Activated CD4-positive, alpha-beta T cell treated with anti-CD3 and anti-CD28 coated beads for 36 hours (primary cell): ENCODE measurements at places on chromosomes 7 and 10.
A peak's percentile ranks its signal among the peaks of the same experiment; 100 is the strongest.

DNA sequence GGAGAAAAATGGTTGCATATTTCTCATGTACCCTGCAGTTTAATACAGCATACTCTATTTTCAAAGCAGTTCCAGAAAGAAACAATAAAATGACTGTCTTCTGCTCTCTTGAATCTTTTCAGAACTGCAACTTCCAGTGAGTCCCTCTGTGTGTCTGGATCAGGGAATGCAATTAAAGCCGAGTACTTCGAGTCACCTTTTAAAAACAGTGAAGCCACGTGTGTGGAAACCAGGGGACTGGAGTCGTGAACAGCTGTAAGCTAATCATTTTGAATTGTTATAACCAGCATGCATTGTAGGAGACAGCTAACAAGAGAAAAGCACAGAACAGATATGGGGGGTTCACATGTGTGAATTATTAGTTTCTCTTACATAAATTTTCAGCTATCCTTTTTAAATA lies 109.1 kb downstream of the CPED1 start:
- DNase-seq: no peak

- DNase-seq: peak; percentile 44
These were observed 247.6 kb downstream of the DNAJB6 start for GRCh38 chr7:157584420-157584819.

- no peak for DNase-seq
These were observed 14.6 kb upstream of the AQP1 start for GRCh38 chr7:30896783-30897637.

DNA sequence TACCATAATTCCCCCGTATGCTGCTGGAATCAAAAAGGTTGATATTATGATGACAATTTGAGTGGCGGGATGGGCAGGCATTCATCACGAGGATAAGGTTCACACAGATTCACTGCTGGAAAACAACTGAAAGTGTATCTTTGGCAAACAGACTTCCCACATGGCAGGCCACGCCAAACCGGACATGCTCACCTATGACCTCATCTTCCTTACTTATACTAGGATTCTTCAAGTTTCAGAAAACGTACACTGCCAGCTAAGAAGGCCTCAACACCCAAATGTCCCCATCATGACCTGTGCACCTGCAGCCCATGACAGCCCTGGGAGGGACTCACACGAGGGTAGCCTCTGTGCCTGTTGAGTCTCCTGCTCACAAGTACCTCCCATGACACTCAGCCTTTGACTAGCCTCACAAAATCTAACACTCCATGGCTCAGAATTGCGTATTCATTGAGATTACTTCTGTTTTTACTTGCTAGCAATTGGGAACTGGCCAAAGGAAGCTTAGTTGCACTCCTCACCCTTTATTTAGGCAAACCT lies 259.0 kb upstream of the GHITM start:
- no peak for DNase-seq

- DNase-seq: no peak
These were observed 552.4 kb upstream of the KCND2 start for GRCh38 chr7:119720541-119720940.

GRCh38 chr10:131802156-131802915 lies 98.5 kb upstream of the PPP2R2D start:
- no peak for DNase-seq

- DNase-seq: no peak
These were observed 5.7 kb downstream of the ELN start for GRCh38 chr7:74033372-74034311.

- DNase-seq: no peak
These were observed 17.8 kb downstream of the KCNK18 start for GRCh38 chr10:117215079-117215478.

DNA sequence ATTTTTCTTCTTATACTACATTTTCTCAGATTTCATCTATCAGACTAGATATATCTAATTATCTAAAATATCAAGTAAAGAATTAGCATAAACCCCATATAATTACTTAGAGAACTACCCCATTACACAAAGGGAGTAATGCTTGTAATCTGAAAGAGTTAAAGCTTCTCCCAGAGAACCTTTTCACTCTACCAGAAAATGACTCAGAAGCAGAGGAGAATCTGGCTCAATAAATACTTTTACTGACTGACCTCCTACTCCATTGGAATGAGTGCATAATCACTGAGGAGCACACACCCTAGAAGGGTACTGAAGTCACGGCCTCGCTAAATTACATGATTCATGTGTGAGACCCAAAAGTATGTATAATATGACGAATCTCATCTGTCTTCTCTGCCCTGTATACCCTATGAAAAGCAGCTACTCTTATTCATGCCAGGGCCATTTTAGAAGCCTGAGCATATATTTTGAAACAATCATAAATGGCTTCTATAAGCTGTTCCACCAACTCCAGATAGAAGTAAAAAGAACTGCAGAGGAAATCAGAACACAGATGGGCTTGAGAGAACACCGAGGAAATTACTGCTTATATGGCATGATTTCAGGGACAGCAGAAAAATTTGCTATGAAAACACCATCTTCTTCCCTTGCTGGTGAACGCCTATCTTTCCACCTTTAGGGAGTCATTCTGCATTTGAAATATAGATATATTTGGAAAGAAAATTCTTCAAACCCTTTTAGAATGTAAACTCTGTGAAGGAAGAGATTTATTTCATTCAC lies 32.7 kb downstream of the DNMBP start:
- no peak for DNase-seq

DNA sequence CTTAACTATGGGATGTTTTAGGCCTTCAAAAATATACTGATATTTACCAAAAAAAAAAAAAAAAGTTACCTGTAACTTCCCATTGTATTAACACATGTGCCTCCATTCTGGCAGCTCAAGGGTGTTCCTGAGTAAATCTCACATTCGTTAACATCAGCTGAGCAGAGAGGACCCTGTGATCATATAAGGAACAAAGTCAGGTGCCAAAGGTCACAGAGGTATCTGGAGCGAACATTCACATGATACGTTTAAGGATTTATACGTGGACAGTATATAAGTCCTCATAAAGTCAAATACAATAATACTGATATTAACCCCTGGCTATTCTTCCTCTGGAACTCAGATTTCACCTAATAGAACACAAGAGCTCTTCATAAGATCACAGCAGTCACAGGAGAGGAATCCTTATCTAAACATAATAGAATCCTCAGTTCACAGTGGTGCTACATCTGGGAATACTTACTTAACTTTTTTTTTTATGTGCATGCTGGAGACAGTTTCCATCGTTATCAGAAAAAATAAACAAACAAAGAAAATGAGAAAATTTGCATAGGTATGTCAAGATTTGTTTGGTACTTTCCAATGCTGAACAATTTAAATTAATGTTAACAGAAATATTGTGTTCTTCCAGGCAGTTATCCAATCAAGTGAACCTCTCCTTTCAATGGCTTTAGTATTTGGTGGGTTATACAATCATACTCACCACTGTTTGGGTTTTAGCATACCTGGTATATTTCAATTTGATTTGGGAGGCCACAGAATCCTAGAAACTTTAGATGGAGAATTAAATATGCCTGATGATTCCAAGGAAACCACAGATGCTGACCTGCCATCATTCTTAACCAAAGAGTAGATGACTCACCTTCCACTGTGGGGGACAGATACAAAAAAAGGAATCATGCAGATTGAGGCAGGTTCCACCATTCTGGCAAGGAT lies 6.6 kb downstream of the CUBN start:
- DNase-seq: no peak

- DNase-seq: peak; percentile 60
These were observed 4.1 kb upstream of the NT5C2 start for GRCh38 chr10:103197174-103197573.

- DNase-seq: no peak
These were observed 129.0 kb downstream of the HERPUD2 start for GRCh38 chr7:35565927-35566326.

- DNase-seq: peak; percentile 83
These were observed 33.3 kb upstream of the KDM7A start for GRCh38 chr7:140209866-140210609.

DNA sequence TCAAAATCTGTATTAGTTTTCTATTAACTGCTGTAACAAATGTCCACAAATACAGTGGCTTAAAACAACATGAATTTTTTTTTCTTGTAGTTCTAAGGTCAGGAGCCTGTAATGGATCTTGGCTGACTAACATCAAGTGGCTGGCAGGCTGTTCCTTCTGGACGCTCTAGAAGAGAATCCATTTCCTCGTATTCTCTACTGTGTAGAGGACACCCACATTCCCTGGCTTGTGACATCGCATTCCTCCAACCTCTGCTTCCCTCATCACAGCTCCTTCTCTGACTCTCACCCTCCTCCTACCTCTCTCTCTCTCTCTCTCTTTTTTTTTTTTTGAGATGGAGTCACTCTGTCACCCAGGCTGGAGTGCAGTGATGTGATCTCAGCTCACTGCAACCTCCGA lies 4.8 kb upstream of the CALHM1 start:
- no peak for DNase-seq

DNA sequence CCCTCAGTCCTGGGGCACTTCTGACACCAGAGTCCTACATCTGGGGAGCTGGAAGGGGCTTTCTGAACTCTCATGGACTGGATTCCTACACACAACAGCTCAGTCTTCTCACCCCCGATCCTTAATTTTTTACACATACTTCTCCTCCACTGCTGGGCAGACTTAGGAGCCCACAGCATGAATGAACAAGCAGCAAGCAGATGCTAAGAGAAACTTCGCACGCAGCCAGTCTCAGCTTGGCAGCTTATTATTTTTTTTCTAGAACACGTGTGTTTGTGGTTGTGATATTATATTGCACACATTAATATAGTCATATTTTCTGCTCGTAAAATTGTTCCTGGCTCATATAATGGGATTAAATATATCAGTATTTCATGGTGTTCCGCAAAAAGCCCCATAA lies 50.9 kb upstream of the LOXL4 start:
- no peak for DNase-seq

DNA sequence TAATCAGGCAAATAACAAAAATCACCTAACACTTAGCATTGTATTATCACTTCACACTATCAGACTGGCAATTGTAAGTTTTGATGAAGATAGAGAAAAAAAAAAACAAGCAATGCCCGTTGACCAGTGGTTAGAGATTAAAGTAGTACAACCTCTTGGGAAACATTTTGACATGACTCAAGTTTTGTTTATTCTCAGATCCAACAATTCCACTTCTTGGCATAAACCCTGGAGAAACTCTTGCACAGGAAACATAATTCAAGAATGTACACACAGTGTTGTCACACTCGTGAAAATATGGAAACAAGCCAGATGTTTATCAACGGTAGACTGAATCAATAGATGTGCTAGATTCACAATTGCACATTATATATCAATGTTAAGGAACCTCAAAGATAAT lies 37.2 kb downstream of the FRMD4A start:
- no peak for DNase-seq

GRCh38 chr10:71068861-71069271 lies 143.5 kb upstream of the UNC5B start:
- DNase-seq: no peak

- DNase-seq: no peak
These were observed 57.7 kb downstream of the TRUB1 start for GRCh38 chr10:114995468-114996247.

GRCh38 chr7:137443616-137444015 lies 100.1 kb upstream of the PTN start:
- no peak for DNase-seq

GRCh38 chr10:123262456-123262855 lies 108.3 kb downstream of the BUB3 start:
- DNase-seq: no peak

DNA sequence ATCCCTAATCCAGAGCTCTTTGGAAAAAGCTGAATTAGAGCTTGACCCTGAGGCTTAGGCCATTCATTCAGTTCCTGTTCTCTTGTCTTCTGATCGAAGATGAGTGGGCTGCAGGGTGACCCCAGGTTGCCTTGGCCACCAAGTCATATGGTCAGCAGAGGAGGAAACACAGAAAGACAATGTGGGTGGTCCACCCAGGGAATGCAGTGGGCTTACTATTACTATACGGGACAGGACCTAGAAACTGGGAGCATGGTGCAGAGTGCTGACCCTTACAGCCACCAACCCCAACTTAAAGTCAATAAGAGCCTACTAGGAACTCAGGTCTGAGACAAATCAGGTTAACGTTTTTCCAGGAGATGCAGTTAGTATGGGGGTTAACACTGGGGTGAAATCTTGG lies 200.5 kb downstream of the HERPUD2 start:
- no peak for DNase-seq
